ENCODE measurements at places on chromosomes 7 and 10.

DNA sequence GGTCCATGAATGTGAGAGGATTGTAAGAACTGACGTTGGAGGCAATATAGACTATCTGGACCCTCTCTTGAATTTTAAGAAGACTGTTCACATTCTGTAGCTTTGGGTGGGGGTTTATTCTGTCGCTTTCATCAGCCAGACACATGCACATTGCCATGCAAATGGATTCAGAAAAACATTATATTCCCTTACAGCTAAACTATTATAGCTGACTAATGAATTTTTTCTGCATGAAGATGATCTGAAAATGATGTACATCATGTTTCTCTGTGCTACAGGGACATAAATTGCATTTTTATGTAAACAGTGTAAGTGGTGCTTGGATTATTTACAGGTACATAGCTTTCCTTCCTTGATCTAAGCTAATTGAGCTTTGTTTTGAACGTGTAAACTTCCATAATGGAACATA is 1.5 kb downstream of the MET start:
- no peak for DNase-seq

GRCh38 chr10:1169981-1170866 is 114.0 kb downstream of the WDR37 start:
- DNase-seq, result no peak

- DNase-seq, result no peak
Measured at GRCh38 chr10:7248148-7248547, 162.7 kb downstream of the SFMBT2 start.

DNA sequence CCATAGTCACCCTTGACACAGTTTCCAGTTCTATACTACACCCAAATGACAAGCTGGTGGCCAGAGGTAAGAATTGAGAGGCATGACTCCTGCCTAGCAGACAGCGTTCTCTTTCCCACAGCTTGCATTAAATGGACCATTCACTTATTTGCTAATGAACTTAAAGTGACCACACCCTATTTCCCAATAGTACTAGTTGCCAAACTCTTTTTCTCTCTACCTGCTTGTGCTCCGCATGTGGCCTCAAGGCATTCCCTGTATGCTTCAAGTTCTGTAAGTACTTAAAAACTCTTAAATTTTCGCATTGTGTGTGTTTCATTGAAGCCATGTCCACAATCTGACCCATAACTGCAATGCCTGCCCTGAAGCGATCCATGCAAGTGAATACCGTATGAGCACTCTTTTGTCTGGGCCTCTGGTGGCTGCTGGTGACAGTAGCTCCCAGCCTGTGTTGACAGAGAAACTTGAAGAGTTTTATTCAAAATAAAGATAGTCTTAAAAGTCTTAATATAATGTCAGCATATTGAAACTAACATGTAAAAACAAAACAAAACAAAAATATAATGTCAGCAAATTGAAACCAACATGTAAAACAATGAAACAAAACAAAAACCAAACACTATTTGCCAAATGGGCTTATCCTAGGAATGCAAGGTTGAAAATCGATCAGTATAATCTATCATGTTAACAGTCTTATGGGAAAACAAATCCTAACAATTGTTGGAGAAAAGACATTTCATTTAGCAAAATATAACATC is 73.6 kb downstream of the CCSER2 start:
- DNase-seq, result no peak

GRCh38 chr10:809671-810350 is 120.3 kb upstream of the DIP2C start:
- DNase-seq, result no peak

- DNase-seq, result no peak
Measured at GRCh38 chr10:132100556-132101349, 35.0 kb downstream of the JAKMIP3 start.
